ENCODE measurements at places on chromosomes 16 and 17. TPM values are rescaled to one million over a fixed set of nuclear protein-coding genes. Genes with fewer than 3 reads are reported as not detected.

The CCL17 gene
- not detected for total RNA-seq

The FOXL1 gene
- total RNA-seq = 0.25 TPM

The EVI2B gene
- 10.5 TPM for total RNA-seq

The CD7 gene
- 1.7 TPM for total RNA-seq

The NAA38 gene
- total RNA-seq = 72.4 TPM
